Activated naive CD8-positive, alpha-beta T cell treated with anti-CD3 and anti-CD28 coated beads, Interleukin-2, amount 10 ng/mL, durations not matched to agents 7 days and 5 days (primary cell): ENCODE measurements at places on chromosomes 2 and 18. TPM values are rescaled to one million over a fixed set of nuclear protein-coding genes. Genes with fewer than 3 reads are reported as not detected.

Gene DHRS9
- total RNA-seq, result 0.34 TPM

DNA sequence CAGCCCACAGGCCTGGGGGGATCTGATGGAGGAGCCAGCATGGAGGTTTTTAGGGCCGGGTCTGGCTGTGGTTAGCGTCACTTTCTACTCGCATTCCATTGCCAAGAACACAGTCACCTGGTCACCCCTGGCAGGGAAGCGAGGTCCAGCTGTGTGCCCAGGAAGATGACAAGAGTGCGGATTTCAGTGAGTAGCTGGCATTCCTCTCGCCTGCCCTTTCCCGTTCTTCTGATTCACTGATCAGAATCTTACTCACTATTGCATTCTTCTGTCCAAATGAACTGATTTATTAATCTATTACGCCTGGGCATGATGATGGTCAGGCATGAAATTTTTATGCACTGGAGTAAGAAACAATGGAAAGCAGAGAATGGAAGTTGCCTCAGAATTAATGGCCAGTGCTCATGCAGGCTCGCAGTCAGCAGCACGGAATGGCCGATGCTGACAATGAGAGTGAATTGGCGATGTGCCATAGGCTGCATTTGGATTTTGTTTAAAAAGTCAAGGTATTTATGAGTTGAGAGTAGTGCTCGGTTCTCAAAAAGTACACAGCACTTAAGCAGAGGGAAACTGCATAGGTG lies 76.4 kb upstream of the MGAT5 start:
- H3K4me1 ChIP-seq, result peaks cover 20% of the 10 kb centered on the region
- no peak for DNase-seq
- peaks cover 4% of the 10 kb centered on the region for H3K36me3 ChIP-seq
- H3K4me3 ChIP-seq, result no peak overlapping the region
- no peak overlapping the region for H3K27ac ChIP-seq
- H3K27me3 ChIP-seq, result no peaks in the 10 kb centered on the region

GRCh38 chr2:12277241-12278034 lies 439.3 kb upstream of the TRIB2 start:
- H3K4me1 ChIP-seq, result peaks cover 11% of the 10 kb centered on the region
- H3K36me3 ChIP-seq, result no peaks in the 10 kb centered on the region
- no peak overlapping the region for H3K4me3 ChIP-seq
- H3K27me3 ChIP-seq, result no peaks in the 10 kb centered on the region

Gene OSR1
- not detected for total RNA-seq

DNA sequence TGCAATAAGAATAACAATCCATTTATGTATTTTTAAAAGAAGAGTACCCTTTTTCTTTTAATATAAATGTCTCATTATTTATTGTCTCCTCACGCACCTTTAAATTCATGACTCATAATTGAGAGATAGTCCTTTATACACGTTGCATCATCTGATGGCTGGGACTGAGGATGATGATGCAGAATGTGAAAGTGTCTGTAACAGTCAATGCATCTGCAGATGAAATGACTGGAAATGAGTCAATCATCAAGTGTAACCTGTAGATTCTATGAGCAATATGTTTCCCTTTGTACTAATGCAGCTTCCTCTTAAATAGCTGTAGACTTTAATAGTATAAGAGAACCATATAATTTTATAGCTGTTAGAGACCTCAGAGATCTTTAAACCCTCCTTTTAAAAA lies 26.1 kb upstream of the SYT4 start:
- no peak for DNase-seq
- no peaks in the 10 kb centered on the region for H3K27me3 ChIP-seq
- H3K27ac ChIP-seq, result no peak overlapping the region
- H3K4me1 ChIP-seq, result no peaks in the 10 kb centered on the region

GRCh38 chr18:79490626-79491041 lies 94.9 kb downstream of the NFATC1 start:
- H3K4me1 ChIP-seq, result peaks cover 9% of the 10 kb centered on the region
- no peak overlapping the region for H3K27ac ChIP-seq
- H3K4me3 ChIP-seq, result no peak overlapping the region
- H3K27me3 ChIP-seq, result no peaks in the 10 kb centered on the region
- H3K36me3 ChIP-seq, result peaks cover 17% of the 10 kb centered on the region
- no peak for DNase-seq

- H3K27ac ChIP-seq, result no peak overlapping the region
- DNase-seq, result no peak
- H3K4me3 ChIP-seq, result no peak overlapping the region
- no peaks in the 10 kb centered on the region for H3K4me1 ChIP-seq
Observed at GRCh38 chr2:2182551-2183071, 148.5 kb downstream of the MYT1L start.

Gene SGPP2
- 1.2 TPM for total RNA-seq

Gene CNTNAP5
- total RNA-seq, result not detected

DNA sequence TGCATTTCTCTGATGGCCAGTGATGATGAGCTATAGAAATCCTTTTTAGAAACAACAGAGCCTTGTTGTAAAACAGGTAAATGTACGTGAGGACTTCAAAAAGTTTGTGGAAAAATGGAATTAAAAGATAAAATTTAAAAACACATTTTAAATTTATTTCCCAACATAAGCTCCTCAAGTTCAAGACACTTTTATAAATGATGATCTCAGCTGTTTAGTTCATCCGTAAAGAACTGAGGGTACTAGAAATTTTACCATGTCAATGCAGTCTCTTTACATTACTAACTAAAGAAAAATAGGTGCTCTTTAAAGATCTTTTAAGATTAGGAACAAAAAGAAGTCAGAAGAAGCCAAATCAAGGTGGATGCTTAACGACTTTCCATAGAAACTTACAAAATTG lies 52.5 kb downstream of the MSH2 start:
- H3K4me3 ChIP-seq, result no peak overlapping the region
- H3K36me3 ChIP-seq, result peaks cover 50% of the 10 kb centered on the region
- no peak for DNase-seq
- no peaks in the 10 kb centered on the region for H3K27me3 ChIP-seq

DNA sequence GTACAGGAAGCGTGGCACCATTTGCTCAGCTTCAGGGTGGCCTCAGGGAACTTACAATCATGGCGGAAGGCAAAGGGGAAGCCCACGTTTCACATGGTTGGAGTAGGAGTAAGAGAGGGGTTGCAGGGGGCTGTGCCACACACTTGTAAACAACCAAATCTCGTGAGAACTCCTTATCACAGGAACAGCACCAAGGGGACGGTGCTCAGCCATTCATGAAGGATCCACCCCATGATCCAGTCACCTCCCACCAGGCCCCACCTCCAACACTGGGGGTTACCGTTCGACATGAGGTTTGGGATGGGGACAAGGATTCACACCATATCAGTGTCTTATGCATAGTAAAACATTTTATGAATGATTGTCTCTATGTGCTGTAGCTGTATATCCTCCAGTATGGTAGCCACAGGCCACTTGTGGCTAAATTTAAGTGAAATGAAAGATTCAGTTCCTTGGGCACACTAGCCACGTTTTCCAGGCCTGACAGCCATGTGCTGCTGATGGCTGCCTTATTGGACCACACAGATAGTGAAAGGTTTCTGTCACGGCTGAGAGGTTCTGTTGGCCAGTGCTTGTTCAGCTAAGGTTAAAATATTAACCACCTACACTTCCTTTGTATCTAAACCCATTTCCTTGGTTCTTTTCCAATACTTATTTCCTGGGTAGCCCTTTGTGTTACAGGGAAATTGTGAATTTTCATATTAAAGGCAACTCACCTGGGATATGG lies 77.3 kb downstream of the AGAP1 start:
- no peak for DNase-seq
- H3K4me1 ChIP-seq, result peaks cover 4% of the 10 kb centered on the region
- H3K27me3 ChIP-seq, result peaks cover 4% of the 10 kb centered on the region
- H3K27ac ChIP-seq, result no peak overlapping the region
- H3K4me3 ChIP-seq, result no peak overlapping the region
- no peaks in the 10 kb centered on the region for H3K36me3 ChIP-seq

Gene PPM1B
- total RNA-seq, result 60.4 TPM

DNA sequence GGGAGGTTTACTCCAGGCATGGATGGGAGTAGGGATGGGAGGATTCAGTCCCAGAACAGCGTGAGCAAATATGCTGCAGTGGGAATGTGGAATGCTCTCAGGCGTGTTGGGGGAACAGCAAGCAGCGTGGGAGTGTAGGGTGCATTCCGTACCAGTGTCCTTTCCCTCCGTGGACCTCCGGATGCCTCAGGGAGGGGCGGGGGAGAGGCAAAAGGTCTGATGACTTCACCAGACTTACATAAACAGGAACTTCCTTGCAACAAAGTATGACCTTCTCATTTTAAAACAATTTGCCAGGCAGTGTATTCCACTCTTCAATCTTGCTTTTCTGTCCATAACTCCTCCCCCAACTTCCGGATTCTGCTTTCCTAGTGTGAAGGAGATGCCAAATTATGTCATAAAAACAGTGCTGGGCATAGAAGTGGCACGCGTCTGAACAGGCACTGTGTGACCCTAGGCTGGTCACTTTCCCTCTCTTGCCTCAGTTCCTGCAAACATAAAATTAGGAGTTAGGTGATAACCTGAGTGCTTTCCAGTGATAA lies 36.9 kb downstream of the RPL37A start:
- peaks cover 11% of the 10 kb centered on the region for H3K4me1 ChIP-seq
- peaks cover 2% of the 10 kb centered on the region for H3K36me3 ChIP-seq
- H3K27me3 ChIP-seq, result no peaks in the 10 kb centered on the region
- no peak overlapping the region for H3K4me3 ChIP-seq

- peaks cover 3% of the 10 kb centered on the region for H3K27me3 ChIP-seq
- no peak overlapping the region for H3K27ac ChIP-seq
- no peak for DNase-seq
- H3K4me3 ChIP-seq, result no peak overlapping the region
- H3K4me1 ChIP-seq, result peaks cover 11% of the 10 kb centered on the region
Observed at GRCh38 chr2:26811791-26812694, 26.2 kb downstream of the CENPA start.

- peaks cover 76% of the 10 kb centered on the region for H3K36me3 ChIP-seq
- peaks cover 67% of the 10 kb centered on the region for H3K4me1 ChIP-seq
- DNase-seq, result no peak
- H3K27ac ChIP-seq, result peak overlapping the region; percentile 2
Observed at GRCh38 chr2:236552212-236552542, 17.4 kb upstream of the ACKR3 start.
